Mammary epithelial cell (primary cell): ENCODE measurements at places on chromosomes 2 and 18.

GRCh38 chr2:130183512-130184373, 1.7 kb downstream of the MZT2B start:
- no peak for DNase-seq

DNA sequence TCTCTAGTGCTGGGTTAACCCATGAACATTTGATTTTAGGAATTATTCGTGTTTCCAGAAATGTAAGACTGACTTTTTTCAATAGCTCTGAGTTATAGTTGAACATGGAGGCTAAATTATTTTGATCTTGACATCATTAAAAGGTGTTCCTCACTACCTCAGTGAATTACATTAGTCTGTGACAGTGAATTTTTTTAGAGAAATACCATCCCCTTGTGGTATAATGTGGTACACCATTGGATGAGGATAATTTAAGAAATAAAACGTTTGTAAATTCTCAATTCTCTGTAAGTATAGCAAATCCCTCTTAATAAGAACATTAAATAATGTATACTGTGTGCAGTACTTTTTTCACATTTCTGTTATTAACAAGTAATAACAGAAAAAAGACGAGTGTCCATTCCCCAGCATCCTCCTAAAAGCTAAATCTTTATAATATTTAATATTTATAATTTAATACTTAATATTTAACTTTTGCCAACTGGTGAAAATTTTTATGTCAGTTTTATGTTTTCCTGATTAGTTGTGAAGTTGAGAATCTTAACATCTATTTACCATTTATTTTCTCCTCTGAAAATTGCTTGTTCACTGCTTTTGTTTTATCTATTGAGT, 70.3 kb upstream of the CWC22 start:
- peak; percentile 6 for DNase-seq

DNA sequence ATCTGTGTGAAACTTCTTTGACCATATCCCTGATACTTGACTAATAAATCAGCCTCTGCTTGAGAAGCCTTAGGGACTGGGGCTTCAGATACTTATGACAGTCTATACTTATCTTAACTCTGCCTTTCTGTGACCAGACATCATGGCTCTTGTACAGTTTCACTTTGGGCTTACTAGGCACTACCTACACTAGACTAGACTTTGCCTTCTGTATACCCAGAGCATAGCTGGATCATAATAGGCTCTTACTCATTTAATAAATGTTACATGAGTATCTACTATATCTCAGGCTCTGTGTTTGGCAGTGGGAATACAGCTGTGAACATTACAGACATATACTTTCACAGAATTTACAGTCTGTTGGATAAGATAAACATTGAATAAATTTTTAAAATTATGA, 9.0 kb downstream of the UGP2 start:
- DNase-seq, result no peak

DNA sequence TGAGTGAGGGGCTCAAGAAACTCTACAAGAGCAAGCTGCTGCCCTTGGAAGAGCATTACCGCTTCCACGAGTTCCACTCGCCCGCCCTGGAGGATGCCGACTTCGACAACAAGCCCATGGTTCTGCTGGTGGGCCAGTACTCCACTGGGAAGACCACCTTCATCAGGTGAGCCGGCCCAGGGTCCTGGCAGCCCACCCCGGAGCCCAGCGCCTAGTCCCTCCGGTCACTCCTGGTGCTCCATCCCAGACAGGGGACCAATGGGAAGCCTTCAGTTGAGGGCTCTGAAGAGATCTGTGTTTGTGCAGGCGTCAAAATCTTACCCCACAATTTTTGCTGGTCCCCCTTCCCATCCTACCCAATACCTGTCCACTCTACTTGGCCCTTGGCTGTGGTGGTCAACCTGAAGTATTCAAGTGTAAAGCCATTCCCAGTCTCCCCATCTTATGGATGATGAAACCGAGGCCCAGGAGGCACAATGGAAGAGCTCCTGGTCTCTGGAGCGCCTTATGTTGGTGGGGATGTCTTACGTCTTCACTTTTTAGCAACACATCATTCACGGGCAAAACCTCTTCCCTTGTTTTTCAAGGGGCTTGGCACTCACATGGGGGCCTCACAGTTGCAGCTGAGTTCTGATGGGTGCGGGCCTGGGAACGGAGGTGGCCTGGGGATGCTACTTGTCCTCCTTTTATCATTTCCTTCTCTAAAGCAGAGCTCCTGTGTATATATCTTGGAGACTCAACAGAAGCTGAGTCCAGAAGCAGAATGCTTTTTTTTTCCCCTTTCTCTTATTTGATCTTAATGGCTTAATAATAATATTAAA, 941 bp downstream of the EHD3 start:
- DNase-seq, result no peak

- DNase-seq, result peak; percentile 8
These were observed 159.1 kb upstream of the PIEZO2 start for GRCh38 chr18:11308499-11308898.

- DNase-seq, result no peak
These were observed 52.6 kb upstream of the CPO start for GRCh38 chr2:206886696-206887095.

GRCh38 chr2:177537636-177538035, 145.1 kb downstream of the AGPS start:
- no peak for DNase-seq

- peak; percentile 76 for DNase-seq
These were observed 97.2 kb upstream of the OTOS start for GRCh38 chr2:240237609-240238174.

- no peak for DNase-seq
These were observed 124.0 kb downstream of the TMEM200C start for GRCh38 chr18:5771343-5771742.

- peak; percentile 74 for DNase-seq
These were observed at the start of gene COMMD1 for GRCh38 chr2:61905372-61906185. Gene COMMD1, plus strand, starts transcription at chr2:61905674. Its CDS starts 5 bp downstream, at chr2:61905679.

GRCh38 chr18:76875390-76876325, 53.3 kb downstream of the ZNF236 start:
- peak; percentile 20 for DNase-seq

DNA sequence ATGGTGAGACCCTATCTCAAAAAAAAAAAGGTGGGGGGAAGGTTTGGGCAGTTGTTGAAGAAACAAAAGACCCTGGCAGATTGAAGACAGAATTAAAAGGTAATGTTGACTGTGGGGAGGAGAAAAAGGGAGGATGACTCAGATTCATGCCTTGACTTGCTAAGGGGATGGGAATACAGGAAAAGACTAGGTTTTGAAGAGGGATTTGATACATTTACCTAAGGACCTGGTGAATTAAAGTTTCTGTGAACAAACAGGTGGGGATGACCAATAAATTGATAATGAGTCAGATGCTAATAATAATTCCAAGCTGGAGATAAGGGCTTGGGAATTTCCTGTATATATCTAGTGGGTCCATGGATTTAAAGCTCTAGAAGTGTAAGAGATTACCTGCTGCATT, 27.6 kb downstream of the TTR start:
- peak; percentile 76 for DNase-seq

- DNase-seq, result no peak
These were observed 648.1 kb downstream of the CPS1 start for GRCh38 chr2:211204456-211204855.

- no peak for DNase-seq
These were observed 115.3 kb upstream of the CELF4 start for GRCh38 chr18:37680911-37681310.

- peak; percentile 20 for DNase-seq
These were observed 91.8 kb downstream of the CABLES1 start for GRCh38 chr18:23226930-23227725.

DNA sequence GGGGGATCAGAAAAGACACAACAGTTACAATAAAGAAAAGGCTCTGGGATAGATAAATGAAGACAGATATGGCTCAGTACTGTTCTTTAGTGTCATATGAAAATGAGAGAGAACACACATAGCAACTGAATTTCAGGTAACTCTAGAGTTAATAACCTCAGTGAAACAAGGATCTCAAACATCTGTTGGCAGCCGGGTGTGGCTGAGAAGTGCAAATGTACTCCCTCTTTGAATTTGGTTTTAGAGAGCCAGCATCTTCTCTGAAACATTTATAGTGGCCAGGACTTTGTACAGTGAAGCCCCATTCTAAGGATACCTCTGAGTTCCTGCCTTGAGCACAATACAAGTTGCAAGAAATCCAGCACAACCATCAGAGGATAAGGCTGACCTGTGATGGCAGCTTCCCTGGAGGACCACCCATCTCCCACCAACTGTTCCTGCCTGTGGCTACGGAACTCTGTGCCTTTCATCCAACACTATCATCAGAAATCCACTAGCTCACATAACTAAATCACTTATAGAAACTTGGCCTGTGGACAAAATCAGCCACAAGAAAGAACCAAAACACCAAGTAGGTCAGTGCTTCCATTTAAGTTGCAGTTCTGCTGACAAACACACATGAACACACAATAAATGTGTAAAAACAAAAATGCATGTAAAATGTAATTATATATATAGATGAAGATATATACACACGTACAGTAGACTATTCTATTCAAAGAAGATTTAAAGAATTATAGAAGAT, 37.3 kb upstream of the PEX13 start:
- no peak for DNase-seq

GRCh38 chr2:223519471-223519870, 82.7 kb downstream of the SCG2 start:
- DNase-seq, result no peak

- DNase-seq, result no peak
These were observed 25.6 kb downstream of the GNLY start for GRCh38 chr2:85719609-85720240.
